ENCODE measurements at places on chromosomes 5 and 9. TPM values are rescaled to one million over a fixed set of nuclear protein-coding genes. Genes with fewer than 3 reads are reported as not detected.

Gene ACOT12
- not detected for total RNA-seq

Gene PCDHGC5
- not detected for total RNA-seq

Gene CPLANE1
- total RNA-seq, result 9.3 TPM

Gene FANCG
- 141 TPM for total RNA-seq

Gene PIP5K1B
- total RNA-seq, result 23.2 TPM

Gene CDHR2
- total RNA-seq, result 1.6 TPM

Gene ITGA2
- 37.0 TPM for total RNA-seq

Gene SOX30
- total RNA-seq, result 0.09 TPM

Gene ELOVL7
- total RNA-seq, result 0.87 TPM

Gene ANKRD18A
- total RNA-seq, result 0.19 TPM

Measured in activated CD8-positive, alpha-beta memory T cell treated with anti-CD3 and anti-CD28 coated beads, Interleukin-2, amount 10 ng/mL, durations not matched to agents 7 days and 5 days (primary cell).